Activated T-cell treated with anti-CD3 and anti-CD28 coated beads, Interleukin-2, amount 50 U/mL, for 48 hours (primary cell): ENCODE measurements at places on chromosomes 13 and 19.

- DNase-seq = peak; percentile 86
Measured at GRCh38 chr19:56120371-56121179, 520 bp downstream of the ZNF787 start.

GRCh38 chr13:26760832-26761582 is 421 bp upstream of the GPR12 start:
- DNase-seq = no peak

DNA sequence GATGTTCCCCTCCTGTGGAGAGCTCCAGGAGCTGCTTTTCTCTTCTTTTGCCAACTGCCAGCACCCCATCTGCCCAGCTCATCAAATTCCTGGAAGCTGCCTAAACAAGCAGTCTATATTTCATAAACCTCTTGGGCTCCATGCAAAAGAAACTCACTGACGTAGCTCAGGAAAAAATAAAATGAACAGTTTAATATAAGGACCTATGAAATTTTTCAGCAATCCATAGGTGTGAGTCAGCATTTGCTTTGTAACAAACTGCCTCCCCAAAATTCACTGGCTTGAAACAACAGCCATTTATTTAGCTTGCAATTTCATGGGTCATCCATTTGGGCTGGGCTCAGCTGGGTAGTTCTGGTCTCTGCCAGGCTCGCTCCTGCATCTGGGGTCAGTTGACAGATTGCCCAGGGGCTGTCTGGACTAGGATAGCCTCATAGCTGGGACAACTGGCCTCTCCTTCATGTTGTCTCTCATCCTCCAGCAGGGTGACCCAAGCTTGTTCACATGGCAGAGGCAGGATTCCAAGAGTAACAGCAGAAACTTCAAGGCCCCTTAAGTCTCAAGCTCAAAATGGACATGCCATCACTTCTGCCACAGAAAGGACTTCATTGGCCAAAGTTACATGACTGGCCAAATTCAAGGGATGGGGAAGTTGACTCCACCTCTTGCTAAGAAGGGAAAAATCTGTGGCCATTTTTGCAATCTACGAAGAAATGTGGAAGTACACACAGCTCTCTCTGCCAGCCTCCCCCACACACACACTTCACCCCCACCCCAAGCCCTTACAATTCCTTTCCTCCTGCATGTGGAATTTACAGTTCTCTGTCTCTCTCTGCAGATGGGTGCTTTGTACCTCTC is 7.9 kb upstream of the PVR start:
- no peak for DNase-seq

- DNase-seq = no peak
Measured at GRCh38 chr13:112940236-112940635, 28.8 kb upstream of the MCF2L start.

DNA sequence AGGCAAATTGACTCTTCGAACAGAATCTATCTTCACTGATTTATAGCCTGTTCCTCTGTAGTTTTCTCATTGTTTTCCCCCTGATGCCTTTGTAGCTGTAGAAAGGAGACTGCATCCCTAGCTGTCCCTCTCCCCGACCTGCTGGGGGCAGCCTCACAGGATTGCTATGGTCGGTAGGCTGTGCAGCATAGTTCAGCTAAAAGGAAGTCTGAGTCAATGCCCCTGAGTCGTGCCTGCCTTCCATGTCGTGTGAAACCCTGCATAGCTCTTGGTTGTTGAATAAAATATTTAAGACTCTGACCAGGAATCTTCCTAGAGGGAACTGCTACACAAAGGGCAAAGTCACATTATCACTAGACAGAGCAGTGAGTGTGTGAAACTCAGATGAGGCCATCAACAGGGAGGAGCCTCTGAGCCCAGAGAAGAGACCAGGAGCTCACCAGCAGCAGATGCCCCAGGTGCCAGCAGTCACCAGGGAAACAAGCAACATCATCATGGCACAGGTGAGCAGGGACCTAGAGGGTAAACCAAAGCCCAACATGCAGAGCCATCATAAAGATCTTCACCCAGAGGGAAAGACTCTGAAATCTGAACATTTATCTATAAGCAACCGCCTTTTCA is 108.4 kb upstream of the NBEA start:
- DNase-seq = no peak

- no peak for DNase-seq
Measured at GRCh38 chr13:70938462-70938861, 830.2 kb upstream of the KLHL1 start.

DNA sequence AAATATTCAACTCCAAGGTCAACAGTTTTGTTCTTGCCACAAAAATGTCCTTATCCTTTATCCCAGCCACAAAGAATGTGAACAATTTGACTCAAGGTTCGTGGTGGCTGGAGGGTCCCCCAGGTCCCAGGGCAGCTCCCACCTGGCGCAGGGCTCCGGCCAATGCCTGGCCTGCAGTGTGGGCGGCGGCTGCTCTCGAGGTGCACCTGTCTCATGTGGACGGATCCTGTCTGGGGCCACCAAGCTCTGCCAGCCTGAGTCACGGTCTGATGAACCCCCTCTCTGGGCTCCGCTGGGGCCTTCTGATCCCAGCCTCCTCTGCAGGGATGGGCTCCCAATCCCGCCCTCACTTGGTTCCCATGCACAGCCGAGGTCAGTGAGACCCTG is 49.4 kb downstream of the GAS6 start:
- DNase-seq = no peak
